ENCODE measurements at places on chromosomes 12 and 14.

- DNase-seq, result no peak
Measured at GRCh38 chr14:89332031-89332430, 85.0 kb downstream of the FOXN3 start.

- DNase-seq, result no peak
Measured at GRCh38 chr12:16245209-16245608, 32.3 kb downstream of the SLC15A5 start.

DNA sequence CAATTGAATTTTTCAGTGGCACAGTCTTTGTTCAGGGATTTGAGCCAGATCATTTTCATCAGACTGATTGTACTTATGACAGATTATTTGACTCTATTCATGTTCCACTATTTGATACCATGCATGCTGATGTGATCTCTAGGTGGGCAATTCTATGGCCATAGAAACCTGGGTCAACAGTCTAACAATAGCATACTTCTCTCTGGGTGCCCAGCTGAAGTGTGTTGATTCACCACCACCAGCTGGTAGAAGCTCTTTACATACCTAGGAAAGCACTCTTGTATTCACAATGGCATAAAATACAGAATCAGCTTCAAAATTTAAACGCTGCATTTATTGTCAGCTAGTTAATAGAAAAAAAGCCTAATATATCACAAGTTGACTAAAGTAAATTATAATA is 90.2 kb upstream of the TMTC2 start:
- DNase-seq, result no peak

DNA sequence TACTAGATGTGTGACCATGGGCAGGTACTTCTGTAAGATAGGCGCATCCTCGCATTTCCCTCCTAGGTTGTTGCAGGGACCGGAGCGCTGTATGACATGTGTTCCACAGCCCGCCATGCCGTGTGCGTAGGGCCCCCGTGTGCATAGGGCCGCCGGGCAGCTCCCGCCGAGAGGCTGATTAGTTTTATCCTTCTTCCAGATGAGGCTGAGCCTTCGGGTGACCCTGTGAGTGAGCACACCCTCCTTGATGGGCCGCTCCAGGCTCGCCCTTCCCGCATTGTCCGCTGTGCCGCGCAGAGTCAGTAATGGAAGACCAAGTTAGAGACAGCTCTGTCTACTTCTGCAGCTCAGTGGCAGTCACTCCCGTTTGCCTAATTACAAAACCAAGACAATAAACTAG is 72.9 kb upstream of the DYNC1H1 start:
- DNase-seq, result no peak

DNA sequence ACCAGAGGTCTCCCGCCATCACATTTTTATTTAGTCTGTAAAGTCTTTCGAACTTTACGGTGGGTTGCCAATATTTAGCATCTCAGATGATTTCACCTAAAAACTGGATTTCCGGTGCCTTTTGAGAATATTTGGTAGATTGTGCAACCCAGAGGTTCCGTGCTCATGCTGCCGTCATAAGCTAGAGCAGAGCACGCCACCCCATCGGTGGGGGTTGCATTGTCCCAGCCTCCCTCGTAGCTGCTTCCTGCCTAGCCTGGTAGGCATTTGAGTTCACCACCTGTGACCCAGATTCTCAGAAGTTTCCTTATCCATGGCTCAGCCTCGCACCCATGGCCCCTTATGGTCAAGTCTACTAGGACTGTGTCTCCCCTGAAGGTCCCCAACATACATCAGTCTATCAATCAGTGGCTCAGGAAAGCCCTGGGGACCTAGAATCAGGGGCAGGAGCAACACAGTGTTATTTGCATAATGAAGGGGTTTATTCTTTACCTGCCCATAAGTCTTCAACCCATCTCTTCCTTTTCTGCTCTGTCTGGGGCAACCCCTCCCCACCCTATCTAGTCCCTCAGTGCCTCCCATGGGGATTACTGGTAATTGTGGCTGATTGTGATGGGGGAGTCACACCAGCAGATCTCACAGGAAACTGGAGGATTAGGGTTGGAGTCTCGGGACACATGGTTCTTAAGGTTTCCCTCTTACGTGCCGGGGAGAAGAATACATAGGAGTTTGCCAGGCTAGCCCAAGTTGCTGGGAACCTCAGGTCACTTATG is 152.3 kb downstream of the PHETA1 start:
- no peak for DNase-seq

DNA sequence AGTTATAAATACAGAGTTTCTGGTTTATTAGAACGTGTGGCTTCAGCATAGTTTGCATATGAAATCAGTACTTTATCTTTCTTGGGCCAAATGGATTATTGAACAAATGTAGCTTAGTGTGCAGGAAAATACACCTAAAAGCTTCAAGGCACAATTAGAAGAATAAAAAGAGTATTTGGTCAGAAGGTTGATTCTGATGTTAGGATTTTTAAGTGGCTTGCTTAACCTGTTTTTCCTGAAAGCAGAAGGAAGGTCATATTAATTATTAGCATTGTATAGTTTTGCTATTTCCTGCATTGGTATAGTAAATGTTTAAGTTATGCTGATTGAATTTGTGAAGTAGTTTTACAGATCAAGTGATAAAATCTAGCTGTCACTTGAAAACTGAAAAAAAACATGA is 31.0 kb upstream of the GNS start:
- DNase-seq, result no peak

DNA sequence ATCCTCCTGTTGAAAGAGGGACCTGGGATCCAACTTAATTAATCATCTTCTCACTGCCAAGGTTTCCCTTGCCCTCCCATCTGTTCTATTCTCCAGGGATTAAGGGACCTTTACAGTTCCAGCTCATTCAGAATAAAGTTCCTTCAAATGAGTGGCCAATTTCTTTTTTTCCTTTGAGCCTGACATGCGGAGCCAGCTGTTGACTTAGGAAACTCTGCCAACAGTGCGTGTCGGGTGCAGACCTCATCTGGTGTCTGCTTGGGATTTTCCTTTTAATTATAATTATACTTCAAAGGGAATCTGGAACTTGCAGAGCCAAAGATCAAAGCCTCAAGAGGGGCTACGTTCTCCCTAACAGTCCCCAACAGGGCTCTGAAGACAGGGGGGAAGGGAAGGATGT is 64.8 kb downstream of the CCDC60 start:
- DNase-seq, result no peak

- no peak for DNase-seq
Measured at GRCh38 chr12:42362647-42363260, 36.8 kb downstream of the PPHLN1 start.
